ENCODE measurements at places on chromosomes 4 and X.

DNA sequence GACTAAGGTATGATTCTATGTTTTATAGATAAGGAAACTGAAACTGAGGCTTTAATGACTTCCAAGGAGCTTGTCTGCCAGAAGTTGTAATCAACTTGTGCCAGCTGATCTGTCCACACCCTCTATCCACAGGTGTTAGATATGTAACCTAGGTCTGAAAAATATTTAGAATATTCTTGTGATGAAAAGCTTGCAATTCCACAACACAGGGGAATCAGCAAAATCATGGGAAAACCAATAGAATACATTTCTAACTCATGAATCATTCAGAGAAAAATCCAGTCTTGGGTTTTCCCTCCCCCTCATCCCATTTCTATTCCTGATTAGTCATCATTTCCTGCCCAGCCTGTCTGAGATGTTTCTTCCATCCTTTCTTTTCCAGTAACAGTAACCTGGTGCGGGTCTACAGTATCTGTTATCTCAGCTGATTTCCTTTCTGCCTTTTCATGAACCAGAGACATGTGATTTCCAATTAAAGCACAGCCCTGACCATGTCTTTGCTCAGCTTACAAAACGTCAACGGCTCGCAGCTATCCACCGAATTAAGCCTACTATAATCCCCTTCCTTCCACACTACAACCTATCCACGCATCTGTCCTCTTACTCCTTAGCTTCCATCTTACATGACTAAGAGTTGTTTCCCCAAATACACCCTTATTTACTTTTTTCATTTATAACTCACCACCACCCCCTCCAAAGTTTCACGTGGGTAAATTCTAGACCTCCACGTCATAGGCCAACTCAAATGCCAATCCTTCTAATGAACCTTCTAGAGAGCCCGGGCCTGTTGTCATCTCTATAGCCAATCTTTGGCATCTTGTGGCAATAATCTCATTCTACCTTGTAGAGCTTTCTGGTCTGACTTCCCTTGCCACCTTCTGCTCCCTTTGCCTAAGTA is 961 bp upstream of the NOCT start:
- DNase-seq = no peak

DNA sequence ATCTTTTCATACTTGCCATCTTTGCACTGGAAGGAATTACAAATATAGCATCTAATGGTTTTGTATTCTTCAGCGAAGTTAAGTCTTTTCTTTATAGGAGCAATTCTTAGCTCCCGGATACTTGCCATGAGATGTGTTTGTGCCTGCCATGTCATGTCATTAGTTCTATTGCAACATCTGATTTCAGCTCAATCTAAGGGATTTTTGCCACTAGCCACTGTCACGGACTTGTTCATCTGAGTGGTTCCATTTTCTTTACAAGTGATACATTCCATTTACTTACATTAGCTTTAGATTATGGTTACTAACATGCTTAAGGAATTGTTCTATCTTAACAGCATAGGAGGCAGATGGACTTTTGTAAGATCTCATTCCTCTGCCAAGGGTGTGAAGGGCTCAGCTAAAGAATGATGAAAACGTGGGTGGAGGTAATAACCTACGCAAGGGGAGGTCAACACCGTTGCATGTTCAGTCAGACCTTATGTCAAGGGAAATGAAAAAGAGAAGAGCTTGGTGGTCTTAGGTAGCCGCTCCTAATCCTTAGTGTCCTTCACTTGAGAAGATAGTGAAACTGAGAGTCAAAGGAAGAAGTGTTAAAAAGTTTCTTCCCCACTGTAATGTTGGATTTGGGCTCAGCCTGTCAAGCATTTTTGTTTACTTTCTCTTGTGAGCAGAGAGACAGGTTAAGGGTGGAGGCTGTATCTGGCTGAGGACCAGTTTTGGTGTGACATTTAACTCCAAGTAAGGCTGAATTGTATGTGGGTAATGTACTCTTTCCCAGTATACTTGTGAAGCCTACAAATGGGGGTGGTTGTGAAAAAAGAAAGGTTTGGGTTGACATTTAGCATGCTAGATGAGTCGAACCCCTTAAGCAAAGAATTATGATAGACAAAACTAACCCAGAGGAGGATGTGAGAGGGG is 3.6 kb upstream of the KLHL2 start:
- DNase-seq = no peak

DNA sequence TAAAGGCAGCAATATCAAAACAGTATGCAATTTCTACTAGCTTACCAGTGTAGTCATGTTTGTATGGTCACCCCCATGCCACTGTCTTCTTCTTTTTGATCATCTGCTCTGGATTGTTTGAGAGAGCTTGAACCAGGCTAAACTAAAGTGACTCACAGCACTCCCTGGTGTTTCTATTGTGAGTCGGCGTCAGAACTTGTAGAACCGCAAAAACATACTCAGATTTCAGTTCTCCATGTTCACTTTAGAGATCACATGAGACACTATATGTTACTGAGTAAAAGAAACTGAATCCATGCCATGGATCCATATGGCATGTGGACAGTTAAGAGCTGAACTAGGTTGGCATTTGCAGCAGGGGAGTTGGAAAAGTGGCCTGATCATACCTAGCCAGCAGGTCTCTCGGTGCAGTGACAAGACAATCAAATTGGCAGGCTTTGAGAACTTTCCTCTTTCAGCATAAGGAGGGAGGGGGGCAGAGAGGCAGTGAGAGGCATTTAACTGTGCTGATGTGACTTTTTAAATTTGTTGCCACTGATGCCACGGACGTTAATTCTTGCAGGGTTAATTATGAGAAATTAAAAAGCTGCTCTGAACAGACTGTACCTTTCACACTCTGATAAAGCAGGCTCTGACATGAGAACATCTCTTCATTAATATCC is 88.4 kb downstream of the AFF2 start:
- DNase-seq = no peak

DNA sequence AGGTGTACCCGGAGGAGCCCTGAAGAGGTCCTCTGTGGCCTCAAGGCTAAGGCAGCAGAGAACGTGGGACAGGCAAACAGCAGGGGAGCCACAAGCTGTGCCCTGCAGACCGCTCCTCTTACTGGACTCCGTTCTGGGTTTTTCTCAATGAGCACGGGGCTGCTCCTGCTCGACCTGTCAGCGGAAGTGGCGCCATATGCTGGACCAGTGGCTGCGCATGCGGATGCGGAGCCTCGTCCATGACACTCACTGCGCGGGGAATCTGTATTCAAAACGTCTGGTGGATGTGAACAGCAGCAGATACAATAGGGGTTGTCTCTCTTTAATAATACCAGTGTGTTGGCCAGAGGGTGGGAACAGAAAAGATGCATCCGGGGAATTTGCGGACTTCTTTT is 29.5 kb downstream of the REELD1 start:
- DNase-seq = no peak

DNA sequence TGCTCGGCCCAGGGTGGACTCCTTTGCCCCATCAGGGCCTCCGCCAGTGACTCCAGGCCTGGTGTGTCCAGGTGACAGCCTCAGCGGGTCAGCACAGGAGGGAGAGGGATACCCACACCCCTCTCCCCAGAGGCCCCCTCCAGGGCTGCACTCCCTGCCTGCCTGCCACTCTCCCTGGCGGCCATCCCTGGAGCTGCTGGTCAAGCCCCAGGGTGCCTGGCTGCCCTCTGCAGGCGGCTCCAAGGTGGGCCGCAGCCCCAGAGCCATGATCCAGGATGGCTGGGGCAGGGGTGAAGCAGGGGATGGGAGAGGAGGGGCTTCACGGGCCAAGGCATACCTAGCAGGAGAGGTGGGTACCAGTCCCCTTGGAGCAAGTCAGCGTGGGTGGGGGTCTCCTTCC is 3.8 kb downstream of the FGFRL1 start:
- no peak for DNase-seq

Measured in SHP77 (cell line).